ENCODE measurements at places on chromosomes 5 and 9. TPM values are rescaled to one million over a fixed set of nuclear protein-coding genes. Genes with fewer than 3 reads are reported as not detected.
A peak's percentile ranks its signal among the peaks of the same experiment; 100 is the strongest.

- DNase-seq: no peak
Measured at GRCh38 chr9:6405371-6405770, 7.6 kb upstream of the UHRF2 start.

GRCh38 chr9:117485176-117485575 lies 70.3 kb upstream of the ASTN2 start:
- DNase-seq: peak; percentile 50

Gene AUH
- total RNA-seq: 14.1 TPM

DNA sequence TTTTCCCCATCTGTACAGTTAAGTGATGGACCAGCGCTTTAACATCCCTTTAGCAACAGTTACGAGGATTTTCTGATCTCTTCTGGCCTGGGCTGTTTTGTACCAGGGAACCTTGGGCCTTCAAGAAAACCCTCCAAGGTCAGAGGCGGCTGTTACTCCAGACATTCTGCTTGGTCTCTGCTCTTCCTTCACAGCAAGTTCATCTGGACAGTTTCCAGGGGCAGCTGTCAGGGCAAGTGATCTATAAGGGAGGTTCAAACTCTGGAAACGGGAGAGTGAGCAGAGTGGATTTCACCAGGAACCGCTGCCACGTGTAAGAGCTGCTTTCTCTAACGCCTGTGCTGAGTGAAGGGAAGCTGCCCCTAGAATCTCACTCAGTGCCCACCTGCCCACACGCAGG lies 36.7 kb downstream of the ZNF618 start:
- DNase-seq: no peak

Gene GDNF
- total RNA-seq: 0.31 TPM

Gene CAVIN4
- 2.4 TPM for total RNA-seq

DNA sequence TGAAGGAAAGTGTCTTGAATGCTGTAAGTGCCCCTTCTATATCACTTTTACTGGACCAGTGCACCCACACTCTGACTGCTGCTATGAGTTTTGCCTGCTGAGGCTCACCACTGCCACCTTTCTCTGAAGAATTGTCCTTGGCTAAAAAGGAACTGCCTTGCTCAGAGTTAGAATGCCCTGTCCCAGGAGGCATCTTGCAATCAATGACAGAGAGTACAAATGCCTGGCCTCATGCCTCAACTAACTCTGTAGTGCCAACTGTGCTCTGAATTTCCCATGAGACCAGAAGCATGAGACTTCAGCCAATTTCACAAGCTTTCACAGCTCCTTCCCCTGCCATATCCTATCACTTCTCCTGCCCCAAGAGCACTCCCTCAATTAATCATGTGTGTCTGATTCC lies 569.7 kb downstream of the ZNF608 start:
- DNase-seq: no peak

Gene FAM53C
- total RNA-seq: 30.7 TPM

DNA sequence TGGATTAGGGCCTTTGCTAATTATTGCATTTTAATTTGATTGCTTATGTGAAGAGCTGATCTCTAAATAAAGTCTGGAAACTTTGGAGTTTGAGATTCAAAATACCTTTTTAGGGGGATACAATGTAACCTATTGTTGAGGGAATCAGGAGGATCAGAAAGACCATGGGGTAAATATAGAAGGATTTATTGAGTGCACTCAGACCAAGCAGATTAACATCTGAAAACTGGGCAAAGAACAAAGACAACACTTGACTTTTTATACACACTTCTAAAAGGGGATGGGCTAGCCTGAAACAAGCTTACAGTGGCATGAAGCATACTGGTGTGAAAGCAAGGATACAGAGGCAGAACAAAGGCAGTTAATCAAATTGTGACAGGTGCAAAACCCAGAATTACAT lies 174.3 kb downstream of the MRPS30 start:
- DNase-seq: peak; percentile 4

DNA sequence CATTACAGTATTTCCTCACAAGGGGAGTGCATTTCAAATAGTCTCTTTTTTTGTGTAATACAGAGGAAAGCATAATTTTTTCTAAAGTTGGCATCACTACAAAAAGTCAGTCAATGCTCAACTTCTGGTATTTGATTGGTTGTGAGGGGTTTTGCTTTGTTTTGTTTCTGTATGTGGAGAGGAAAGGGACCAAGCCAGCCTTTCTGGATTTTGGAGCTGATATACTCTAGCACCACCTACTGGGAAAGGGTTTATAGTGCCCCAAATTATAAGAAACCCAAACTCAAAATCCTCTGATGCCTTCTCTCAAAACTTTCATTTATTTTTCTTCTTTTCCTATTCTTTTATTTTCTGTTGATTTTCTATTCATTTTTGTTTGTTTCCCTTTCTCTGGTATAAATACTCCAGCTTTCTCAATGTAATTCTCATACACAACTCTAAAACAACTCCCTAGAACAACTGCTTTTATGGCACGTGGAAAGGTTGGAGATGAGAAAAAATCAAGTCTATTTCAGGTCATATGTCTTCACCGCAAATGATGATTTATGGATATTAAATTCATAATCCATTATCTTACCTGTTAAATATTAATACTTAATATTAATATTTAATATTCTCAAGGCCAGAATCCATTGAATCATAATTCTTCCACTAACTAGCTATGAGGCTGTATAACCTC lies 69.5 kb upstream of the ANXA1 start:
- DNase-seq: peak; percentile 32

GRCh38 chr9:28464481-28465216 lies 891.4 kb upstream of the C9orf72 start:
- DNase-seq: no peak

DNA sequence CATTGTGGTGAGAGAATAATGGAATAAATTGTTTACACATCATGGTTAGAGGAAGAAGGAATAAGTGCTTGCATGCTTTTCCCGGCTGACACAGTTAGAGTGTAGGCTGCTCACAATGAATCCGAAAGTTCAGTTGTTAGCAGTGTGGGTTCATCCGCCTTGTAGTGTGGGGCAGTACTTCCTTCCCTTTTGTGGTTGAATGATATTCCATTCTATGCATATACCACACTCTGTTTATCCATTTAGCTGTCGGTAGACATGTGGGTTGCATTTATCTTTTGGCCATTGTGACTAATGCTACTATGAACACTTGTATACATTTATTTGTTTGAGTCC lies 84.0 kb downstream of the COL5A1 start:
- no peak for DNase-seq

Gene NDFIP1
- 65.7 TPM for total RNA-seq

Gene SMIM33
- not detected for total RNA-seq

DNA sequence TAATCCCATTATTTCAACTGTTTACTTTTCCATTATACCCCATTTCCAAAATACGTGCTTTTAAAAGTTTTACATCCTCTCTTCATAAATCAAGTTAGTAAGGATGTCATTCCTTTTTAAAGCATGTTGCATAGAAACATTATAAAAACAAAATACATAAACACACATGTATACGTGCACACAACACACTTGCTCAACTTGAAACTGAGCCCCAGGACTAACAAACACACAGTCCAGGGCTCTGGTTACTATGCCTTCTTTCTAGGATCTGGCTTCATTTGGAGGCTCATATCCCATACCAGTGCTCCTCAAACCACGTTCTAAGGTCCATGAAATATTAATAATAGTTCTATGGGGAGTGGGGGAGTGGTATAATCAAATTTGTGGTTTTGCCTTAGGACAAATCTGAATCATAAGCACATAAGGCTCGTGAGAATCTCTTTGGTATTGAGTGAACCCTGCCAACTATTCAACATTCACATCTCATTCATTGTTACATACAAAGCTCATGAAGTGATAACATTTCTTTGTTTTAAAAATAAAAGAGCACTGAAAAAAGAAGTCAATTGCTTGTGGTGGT lies 55.2 kb downstream of the NFIB start:
- DNase-seq: no peak

DNA sequence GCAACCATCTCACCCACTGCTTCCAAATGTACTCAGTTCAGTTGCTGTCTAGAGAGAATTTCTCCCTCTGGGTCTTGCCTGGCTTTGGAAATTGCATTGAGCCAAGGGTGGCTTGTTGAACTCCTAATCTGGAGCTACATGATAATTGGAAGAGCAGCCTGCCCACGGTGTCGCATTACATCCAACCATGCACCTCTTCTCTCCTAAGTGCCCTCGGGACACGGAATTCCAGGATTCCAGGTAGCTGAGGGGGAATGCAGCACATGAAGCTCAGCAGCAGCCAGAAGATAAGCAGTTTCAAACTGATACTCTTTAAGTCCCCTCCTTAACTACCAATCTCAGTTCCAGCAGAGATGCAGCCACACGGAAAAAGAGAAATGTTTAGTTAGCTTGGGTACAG lies 509.4 kb upstream of the KLF4 start:
- no peak for DNase-seq

GRCh38 chr5:178467568-178468195 lies 122.5 kb downstream of the COL23A1 start:
- no peak for DNase-seq

GRCh38 chr5:68932830-68933434 lies 160.9 kb upstream of the SLC30A5 start:
- DNase-seq: no peak

Gene TBC1D9B
- total RNA-seq: 72.4 TPM

DNA sequence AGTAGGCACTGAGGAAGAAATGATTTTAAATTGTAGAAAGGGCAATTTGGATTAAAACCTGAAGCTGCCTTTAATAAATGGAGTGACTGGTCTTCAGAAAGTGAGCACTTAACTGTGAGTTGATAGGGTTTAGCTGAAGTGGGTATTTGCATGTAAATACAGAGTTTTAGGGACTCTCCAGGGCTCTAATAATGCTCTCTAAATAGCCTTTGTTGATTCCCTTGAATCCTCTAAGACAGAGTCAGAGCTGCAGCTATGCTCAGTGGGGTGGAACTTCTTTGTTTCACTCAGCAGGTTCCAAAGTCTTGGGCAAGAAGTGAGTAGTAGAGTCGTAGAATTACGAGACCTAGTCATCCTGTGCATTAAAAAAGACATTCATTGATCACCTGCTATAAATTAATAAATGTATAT lies 21.4 kb downstream of the GLRA1 start:
- DNase-seq: no peak

GRCh38 chr5:119943148-119943547 lies 313.8 kb downstream of the FAM170A start:
- peak; percentile 23 for DNase-seq

DNA sequence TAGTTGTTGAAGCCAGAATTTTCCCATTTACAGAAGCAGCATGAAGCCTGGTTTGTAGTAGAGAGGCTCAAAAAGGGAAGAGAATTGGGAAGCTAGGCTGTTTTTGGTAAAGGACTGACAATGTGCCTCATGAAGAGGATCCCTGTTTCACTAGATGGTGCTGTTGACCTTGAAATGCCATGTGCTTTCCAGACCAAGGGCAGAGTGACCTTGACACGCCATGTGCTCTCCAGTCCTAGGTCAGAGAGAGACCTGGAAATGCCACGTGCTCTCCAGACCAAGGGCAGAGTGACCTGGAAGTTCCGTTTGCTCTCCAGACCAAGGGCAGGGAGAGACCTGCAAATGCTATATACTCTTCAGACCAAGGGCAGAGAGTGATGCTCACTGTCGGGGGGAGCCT lies 32.0 kb downstream of the UNC13B start:
- no peak for DNase-seq

Gene ORM2
- total RNA-seq: not detected

Gene OSMR
- total RNA-seq: 27.9 TPM

- DNase-seq: no peak
Measured at GRCh38 chr9:16752601-16753000, 117.9 kb downstream of the BNC2 start.

Gene CAPSL
- 5.1 TPM for total RNA-seq

DNA sequence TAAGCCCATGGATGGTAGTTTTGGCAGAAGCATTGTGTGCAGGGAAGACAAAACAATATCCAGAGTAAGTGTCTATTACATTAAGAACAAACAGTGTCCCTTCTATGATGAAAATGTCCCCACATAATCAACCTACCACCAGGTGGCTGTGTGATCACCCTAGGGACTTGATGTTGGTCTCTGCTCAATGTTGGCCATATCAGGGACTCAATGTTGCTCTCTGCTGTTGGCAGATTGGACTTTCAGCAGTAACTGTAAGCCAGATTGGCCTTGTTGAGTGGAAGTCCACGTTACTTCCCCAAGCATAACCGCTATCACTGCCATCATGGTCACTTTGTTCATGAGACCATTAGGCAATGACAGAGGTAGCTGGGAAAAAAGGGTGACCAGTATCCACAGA lies 52.8 kb upstream of the PRSS3 start:
- DNase-seq: no peak

GRCh38 chr5:103433211-103433610 lies 129.4 kb downstream of the NUDT12 start:
- DNase-seq: no peak

Gene SHOC1
- total RNA-seq: not detected

Gene ALDH1B1
- 26.1 TPM for total RNA-seq

GRCh38 chr5:154394307-154394706 lies 51.5 kb upstream of the SAP30L start:
- no peak for DNase-seq

Gene GDA
- total RNA-seq: not detected

Gene ZDHHC11
- 1.0 TPM for total RNA-seq

Gene ANGPTL2
- 0.17 TPM for total RNA-seq

Gene DOCK8
- total RNA-seq: not detected

Gene GABBR2
- 0.69 TPM for total RNA-seq

DNA sequence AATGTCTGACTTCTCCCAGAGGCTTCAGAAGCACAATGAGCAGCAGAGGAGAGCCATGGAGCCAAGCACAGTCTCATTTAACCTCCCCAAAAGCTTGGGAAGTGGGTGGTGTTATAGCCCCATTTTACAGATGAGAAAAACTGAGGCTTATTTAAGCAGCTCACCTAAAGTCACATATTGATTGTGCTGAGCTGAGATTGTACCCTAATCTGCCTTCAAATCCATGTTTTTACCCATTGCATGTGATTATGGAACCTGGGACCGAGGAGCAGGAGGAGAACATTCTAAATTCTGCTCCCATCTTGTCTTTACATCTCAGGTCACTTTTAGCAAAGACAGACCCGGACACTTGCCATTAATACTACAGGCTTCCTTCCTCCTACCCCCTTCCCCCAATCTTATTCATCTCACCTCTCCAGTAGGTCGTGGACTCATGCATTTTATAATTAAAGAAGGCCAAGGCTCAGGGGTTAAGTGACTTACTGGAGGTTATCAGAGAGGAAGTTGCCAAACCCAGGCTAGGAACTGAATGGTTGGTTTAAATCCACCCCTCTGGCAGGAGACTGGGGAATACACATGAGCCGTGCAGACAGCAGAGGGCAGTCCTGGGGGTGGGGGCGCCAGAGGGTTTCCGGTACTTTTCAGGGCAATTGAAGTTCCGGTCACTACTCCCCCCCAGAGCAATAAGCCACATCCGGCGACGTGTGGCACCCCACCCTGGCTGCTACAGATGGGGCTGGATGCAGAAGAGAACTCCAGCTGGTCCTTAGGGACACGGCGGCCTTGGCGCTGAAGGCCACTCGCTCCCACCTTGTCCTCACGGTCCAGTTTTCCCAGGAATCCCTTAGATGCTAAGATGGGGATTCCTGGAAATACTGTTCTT lies 51.0 kb upstream of the IL17B start:
- peak; percentile 76 for DNase-seq

- DNase-seq: peak; percentile 95
Measured at GRCh38 chr5:74575741-74576538, 64.6 kb downstream of the ENC1 start.

Data from A172 (cell line).